ENCODE measurements at places on chromosomes 16 and 17.

DNA sequence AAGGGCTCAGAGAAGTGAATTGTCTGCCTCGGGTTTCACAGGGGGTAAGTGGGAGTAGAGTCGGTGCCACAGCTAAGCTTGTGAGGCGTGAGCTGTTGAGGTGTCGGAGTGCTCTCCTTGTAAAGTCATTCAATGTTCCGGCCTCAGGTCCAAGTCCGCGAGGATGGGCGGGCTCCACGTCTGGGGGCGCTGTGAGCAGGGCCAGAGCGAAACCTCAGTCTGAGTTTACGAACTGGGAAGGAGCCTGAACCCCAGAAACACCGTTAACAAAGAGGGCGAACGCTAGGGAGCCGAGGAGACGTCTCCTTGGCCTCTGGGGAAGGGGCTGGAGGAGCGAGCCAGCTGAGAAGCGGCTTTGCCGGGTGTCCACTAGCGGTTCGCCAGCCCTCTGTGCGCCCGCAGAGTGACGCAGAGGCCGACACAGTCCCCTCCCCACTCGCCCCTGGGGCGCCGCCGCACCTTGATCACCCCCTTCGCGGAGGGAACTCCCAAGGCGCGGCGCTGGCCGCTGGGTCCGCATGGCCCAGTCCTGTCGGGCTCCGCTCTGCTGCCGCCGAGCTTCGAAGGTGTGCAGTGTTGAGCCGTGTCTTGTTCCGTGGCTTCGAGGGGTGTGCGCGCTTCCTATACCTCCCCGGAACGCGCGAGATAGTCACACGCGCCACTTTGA is 4.9 kb downstream of the IRX3 start:
- DNase-seq = no peak

DNA sequence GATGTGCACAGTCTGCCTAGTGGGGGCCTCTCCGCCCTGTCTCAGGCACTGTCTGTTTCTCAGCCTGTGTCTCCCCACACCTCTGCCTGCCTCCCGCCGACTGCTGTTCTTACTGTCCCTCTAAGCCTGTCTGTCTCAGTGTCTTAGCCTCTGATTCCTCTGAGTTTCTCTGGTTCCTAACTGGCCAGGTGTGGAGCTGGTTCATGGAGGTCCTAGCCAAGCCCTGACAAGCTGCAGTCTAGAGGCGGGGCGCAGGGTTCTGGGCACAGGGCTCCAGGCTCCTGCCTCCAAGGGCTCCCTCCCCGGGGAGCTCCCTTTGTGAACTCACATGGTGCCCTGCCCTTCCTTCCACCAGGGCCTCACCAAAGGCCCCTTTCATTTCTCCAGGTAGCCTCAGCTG is 19.4 kb downstream of the C17orf100 start:
- DNase-seq = no peak

GRCh38 chr17:68594552-68594951 is 6.6 kb downstream of the FAM20A start:
- DNase-seq = no peak

DNA sequence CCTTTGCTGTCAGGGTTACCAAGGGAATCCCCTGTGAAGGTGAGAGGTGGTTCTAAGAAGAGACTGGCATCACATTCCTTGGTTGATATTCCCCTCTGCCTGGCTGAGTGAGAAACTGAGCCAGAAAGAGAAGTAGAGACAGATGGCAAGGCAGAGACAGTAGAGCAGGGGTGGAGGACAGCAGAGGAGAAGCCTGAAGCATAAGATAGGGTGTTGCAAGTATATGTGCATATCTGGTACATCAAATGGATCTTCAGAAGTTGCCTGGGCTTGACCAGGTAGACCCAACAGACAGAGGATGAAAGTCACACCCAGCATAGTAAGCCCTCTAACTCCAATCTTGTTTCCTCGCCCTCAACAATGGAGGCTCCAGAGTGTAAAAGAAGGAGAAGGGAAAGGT is 7.9 kb upstream of the THUMPD1 start:
- no peak for DNase-seq

DNA sequence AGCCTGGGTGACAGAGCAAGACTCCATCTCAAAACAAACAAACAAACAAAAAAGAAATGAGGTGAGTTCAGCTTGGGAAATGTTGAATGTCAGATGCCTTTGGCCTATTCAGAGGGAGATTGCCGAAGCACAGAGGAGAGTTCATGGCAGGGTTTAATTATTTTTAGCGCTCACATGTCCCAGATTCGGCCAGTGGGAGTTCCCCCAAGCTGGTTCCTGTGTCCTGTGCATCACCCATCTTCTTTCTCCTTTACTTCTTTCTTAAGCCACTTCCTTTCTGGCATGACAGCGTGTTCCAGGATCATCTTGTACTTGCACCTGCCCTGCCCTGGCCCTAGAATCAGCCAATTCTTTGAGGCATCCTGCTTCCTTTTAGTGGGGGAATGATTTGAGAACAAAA is 9.2 kb downstream of the MPV17L start:
- no peak for DNase-seq

DNA sequence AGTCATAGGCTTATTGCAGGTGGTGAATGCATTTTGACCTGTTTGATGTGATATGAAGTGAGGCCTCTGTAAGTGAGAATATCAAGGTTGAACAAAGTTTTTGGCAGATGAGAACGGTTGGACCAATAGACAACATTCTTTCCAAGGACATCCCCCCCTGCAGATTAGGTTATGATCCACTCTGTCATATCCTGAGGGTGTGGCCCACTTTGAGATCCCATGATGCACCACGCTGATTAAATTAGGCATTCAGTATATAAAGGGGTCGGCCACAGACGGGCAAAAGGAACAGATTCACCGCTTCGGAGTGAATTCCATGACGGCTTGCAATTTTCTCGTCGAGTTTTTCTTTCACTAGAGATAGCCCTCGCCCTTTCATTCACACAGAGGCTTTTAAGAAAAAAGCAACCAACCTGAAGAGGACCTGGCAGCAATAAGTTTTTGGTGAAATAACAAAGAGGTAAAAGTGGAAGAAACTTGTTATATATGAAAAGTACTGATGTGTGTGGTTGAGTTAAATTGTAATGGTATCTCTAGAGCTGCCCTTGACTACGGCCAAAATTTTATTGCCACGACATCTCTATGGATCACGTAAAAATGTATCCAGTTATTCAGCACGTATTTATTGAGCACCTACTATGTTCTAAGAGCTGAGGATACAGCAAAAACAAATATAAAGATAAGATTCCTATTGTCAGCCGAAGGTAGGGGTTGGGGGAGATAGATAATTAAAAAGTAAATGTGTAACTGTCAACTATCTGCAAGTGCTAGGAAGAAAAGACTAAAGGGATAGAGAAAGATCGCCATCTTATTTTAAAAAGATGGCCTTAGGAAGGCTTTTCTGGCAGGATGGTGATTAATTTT is 1.7 kb upstream of the RBBP6 start:
- no peak for DNase-seq

Data from bronchial epithelial cell (primary cell).